Right ventricle myocardium superior (tissue), 1 donor: ENCODE measurements at places on chromosomes 3 and 15.

DNA sequence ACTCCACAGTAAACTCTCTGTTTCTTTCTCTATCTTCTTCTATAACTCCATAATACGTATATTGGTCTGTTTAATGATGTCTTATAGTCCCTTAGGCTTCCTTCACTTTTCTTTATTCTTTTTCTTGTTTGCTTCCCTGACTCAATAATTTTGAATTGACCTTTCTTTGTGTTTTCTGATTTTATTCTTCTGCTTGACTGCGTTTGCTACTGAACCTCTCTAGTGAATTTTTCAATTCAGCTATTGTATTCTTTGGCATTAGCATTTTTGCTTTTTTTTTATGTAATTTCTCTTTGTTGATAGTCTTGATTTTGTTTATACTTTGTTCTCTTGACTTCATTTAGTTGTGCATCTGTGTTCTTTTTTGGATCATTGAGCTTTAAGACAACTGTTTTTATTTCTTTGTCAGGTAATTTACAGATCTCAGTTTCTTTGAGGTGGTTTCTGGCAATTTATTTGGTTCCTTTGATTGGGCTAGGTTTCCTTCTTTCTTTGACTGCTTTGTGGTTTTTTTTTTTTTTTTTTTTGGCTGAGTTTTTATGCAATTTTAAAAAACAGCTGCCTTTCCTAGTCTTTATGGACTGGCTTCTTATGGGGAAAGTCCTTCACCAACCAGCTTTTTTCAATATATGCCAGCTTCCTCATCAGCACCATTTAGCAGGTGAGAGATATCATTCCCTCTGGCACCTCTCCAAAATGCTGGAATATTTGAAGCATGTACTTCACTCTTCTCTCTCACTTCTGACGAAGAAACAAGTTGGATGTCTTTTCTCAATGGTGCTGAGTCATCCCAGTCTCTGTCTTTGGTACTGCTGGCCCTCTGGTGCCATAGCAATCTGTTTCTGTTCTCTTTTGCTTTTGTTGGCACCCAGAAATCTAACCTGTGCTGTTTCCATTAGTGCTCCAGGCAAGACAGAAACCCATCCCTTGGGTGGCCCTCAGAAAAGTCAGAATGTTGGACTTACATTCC lies 17.6 kb downstream of the RSRC1 start:
- no peak for DNase-seq

- DNase-seq: no peak
Observed at GRCh38 chr3:58519668-58520402, 17.2 kb downstream of the ACOX2 start.

DNA sequence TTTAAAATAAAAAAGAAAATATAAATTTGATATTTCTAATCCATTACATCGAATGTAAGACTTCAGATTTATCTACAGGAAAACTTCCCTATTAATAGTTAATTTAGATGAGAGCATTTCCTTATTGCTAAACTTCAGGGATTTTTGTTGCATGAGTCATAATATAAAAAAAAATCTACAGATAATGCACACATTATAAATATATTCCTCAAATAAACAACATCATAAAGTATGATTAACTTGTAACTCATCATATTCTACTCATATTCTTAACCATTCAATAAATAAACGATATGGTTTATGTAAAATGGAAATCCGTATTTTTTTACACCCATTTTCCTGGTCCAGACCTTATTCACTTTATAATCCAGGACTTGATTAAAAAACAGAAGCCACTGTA lies 477.0 kb downstream of the EPHA3 start:
- DNase-seq: no peak

DNA sequence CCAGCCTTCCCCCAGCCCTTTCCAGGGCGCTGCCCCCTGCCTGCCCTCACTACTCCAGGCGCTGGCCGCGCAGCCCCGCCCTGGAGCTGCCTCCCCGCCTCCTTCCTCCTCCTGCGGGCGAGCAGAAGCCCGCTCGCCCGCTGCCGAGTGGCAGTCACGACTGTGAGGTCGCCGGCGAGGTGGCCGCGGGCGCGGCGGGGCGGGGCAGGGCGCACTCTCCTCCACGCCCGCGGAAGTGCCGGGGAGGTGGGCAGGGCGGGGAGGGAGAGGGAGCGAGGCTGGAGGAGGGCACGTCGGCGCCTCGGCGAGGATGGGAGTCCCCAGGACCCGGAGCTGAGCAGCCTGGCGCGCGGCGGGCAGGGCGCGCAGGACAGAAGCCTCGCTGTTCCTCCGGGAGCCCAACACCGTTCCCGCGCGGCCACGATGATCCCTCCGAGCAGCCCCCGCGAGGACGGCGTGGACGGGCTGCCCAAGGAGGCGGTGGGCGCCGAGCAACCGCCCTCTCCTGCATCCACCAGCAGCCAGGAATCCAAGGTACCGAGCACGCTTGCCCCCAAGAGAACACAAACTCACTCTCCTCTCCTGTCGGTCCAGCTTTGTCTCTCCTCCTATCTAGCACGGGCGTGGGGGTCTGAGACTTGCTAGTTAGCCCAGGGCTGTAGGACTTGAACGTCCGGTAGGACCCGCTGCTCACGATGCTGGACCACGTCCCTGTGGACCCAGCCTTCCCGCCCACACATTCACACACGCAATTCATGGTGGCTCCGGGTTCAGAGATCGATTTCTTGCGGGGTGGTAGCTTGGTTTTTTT lies at the start of gene STAC:
Gene STAC, plus strand, starts transcription at position 284 of the 811 bp plus-strand sequence. Its CDS starts 140 bp downstream, at position 424.
- DNase-seq: peak; percentile 40

GRCh38 chr3:60190073-60190472 lies 1061.2 kb downstream of the FHIT start:
- DNase-seq: no peak

DNA sequence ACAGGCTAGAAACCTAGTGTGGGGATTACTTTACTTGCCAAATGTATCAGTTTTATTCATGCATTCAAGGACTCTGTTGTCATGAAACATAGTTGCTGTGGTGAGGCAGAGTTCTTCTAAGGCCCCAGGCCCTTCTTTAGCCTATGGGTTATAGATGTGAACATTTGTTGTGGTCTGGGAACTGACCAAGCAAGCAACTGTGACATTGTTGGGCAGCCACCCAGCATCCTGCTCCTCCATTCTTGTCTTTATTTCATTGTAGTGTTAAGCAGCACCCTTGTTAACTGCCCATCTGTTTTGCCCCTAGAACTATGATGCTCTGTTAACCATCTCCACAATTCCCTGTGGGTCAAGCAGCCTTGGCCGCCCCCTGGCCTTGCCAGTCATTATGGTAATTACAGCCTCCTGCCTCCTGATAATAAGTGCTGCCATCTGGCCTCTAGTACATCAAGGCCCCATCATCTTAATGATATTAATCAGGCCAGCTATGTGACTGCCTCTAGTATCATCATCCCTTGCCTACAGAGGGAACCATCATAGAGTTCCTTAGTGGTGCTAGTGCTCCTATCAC lies 12.2 kb upstream of the IFT57 start:
- DNase-seq: no peak
